NB4 (cell line): ENCODE measurements at places on chromosomes 1 and 21.

DNA sequence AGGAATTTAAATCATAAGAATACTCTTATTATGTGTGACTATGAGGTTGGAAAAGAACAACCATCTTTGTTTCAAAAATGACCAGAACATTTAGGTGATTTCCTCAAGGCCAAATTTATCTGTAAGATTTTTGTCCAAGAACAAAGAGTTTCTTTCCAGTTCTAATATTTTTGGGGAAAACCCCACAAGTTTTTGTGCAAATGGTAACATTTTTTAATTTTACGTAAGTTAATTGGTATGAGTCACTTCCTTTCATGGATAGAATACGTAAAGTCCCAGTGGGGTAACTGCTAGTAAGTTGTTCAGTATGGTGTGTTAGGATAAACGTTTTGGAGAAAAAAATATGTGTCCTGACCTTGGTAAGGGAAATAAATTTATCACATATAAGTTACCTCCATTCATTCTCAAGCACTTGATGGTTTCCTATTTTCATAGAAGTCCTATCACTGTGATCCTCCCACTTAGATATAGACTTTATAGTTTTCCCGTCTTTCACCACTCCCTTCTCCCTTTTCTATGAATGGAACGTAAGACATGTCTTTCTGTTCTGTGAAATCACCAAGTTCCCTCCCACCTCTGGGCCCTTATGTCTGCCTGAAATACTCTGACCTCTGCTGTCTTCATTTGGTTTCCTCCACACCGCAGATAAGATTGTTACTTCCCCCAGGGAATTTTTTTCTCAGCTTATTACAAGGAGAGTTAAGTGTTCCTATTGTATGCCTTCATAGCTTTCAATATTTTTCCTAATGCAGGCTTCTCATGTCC is 34.9 kb upstream of the TSNAX start:
- DNase-seq, result peak; percentile 84

- no peak for DNase-seq
Observed at GRCh38 chr1:241677201-241677600, 25.1 kb downstream of the WDR64 start.

GRCh38 chr1:109241841-109242345 is 7.4 kb upstream of the CELSR2 start:
- DNase-seq, result no peak

GRCh38 chr1:230085178-230085515 is 18.1 kb downstream of the GALNT2 start:
- no peak for DNase-seq

- DNase-seq, result no peak
Observed at GRCh38 chr1:165890684-165891083, 63.3 kb downstream of the UCK2 start.

DNA sequence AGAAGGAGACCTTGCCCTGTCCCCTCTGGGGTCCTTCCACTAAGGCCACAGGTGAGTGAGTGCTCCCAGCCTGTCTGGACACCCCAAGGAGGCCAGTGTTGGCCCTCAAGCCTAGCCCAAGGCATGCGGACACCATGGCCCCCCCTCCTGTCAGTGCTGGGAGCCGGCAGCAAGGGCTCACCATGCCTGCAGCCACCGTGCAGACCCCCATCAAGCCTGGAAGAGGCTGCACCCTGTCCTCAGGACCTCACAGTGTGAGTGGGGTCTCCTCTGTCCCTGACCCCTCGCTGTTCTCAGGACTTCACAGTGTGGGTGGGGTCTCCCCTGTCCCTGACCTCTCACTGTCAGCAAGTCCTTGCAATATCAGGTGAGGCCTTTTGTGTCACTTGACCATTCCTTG is 33.2 kb upstream of the PRSS38 start:
- DNase-seq, result no peak

DNA sequence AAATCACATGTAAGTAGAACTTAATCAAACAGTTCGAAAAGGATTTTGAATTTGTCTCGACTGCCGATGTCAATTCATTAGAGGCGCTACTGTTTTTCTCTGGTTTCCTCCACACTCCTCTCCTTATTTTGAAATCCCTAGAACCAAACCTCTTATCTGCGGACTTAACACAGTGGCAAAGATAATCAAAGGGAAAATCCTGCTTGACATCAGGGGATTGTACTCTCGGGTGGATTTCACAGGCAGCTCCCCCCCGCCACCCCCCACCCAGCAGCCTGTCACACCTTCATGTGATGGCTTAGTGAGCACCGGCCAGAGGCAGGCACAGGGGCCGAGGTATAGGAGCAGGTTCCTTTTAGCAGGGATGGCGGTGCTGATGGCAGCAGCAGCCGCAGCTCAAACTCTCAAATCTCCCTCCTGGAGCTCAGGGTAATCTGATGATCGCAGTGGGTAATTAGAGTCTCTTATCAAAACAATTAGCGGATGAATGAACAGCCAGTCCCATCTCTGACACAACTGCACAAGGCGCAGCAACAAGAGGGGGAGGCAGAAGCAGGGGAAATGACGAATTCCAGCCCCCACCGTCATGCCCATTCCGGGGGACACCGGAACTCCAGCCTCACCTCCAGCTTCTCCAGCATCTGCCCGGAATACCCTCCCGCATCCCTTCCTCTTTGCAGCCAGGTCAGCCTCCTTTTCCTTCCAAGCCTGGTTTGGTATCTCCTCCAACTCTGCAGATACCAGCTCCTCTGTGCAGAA is 80.3 kb downstream of the SSBP3 start:
- DNase-seq, result no peak

DNA sequence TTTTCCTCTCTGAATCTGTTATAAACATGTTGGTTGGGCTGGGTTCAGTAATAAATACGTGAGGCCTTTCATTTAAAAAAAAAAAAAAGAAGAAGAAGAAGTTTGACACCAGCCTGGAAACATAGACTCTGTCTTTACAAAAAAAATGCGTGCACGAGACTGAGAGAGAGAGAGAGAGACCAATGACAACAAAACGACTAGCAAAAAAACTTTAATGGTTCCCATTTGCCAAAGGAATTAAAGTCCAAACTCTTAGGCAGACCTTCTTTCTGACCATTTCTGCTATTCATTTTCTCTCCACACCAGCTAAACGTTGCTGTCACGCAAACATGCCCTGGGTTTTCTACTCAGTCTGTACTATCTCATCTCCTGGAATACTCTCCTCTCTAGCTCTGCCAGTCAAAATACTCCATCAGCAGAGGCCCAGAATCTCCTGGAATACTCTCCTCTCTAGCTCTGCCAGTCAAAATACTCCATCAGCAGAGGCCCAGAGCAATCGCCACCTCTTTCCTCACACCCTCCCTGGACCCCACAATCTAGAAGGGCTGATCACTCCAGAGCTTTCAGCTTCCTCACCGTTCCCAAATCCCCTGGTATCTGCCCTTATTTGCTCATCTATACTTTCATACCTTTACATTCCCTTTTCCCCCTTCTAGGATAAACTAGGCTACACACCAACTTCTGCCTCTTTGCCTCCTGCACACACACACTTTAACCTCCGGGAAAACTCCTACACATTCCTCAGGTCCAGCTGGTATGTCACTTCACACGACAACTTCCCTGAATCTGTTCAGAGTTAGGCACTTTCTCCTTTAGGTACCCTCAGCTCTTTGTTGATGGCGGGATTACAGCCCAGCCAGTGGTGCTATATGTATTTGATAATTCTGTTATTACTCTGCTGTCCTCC is 100.0 kb downstream of the CDC7 start:
- no peak for DNase-seq

DNA sequence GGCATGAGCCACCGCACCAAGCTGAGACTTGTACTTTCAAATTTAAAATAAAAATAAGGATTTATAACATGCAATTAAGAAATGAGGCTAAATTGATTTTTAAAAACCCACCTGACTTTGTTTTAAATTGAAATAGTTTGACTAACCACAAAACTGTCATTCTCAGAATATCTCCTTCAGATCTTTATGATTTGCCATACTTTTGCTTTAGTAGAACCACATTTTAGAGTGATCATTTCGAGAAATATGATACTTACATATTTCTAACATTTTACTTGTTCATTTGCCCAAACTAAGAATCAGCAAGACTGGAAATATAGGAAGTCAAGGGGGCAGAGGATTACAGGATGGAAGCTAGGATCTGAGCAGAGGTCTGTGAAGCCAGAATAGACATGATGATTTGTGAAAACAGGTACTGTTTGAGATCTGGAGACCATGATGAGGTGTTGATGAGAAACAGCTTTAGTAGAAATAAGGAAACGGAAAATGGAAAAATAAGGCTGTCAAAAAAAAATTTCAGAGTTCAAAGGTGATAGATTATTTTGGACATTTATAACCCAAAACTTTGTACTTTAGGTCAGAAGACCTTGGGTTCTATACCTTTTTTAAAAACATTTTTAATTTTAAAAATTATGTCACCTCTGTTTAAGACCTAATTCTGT is 44.8 kb downstream of the GIPC2 start:
- no peak for DNase-seq

- no peak for DNase-seq
Observed at GRCh38 chr1:187665483-187665882, 836.7 kb downstream of the PLA2G4A start.

DNA sequence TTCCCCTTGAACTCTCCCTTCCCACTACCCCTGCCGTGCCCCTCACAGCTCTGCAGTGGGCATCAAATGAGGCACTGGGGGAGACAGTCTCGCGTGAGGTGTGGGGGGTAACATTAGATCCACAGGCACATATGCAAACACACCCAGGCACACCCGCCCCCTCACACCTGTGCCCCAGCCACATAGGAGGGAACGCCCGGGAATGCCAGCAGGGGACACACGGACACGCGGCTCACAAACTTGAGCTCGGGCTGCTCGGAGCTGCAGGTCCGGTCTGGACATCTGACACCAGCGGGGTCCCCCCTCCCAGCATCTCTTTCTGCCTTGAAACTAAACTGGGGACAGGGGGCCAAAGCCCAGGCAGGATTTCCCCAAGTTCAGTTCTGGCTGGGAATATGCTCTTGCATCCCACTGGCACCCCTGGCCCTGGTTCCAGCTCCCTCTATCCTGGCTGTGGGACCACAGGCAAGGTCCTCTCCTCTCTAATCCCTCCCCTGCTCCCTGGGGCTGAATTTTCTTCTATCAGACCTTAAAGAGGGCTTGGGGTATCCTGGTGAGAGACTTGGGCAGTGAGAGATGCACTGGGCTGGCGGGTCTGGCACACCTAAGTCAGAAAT is 30.6 kb downstream of the CDCP2 start:
- no peak for DNase-seq

- peak; percentile 47 for DNase-seq
Observed at GRCh38 chr1:145846201-145846612, 777 bp downstream of the NUDT17 start.

DNA sequence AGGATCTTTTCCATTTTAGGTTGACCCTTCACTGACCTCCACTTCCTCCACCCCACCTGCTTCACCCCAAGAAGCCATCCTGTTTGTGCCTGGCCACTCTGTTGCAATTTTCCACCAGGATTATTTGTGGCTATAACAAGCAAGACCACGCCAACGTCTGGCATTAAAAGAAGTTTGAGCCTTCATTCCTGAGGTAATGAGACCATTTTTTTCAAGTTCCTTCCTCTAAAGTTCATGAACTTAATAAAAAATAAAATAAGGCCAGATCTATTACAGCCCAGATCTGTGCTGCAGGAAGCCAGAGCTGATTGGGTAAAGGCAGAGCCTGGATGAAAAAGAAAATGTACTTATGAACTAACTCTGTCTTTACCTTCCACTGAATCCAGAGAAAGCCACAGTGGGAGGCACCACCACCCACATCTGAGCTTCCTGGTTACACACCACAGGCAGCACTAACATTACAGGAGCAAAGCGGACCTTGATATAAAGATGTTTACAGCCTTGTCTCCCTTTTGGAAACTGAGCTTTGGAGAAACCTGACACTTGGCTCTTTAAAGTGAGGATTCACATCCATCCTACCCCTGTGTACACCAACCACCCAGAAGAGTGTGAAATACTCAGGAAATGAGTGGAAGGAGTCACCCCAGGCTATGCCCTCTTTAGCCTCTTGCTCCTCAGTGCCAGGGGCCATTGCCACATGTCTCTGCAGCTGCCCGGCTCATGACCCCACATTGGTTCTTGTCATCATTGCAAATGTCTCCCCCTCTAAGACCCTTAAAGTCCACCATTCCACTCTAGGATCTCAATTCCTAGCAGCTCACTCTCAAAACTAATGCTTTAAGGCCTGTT is 293.6 kb downstream of the PLPP3 start:
- no peak for DNase-seq

DNA sequence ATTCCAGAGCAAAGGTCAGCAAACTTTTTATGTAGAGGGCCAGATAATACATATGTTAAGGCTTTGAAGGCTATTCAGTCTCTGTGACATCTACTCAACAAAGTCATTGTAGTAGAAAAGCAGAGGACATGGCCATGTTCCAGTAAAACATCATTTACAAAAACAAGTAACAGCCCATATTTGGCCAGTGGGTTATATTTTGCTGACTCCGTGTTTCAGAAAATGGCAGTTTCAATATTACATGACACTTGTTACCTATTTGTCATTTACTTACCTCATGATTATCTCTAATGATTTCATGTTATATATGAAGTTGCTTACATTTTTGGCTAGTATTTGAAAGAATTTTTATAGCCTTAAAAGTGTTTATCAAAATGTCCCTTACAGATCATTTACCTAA is 117.4 kb upstream of the B3GALT2 start:
- no peak for DNase-seq

DNA sequence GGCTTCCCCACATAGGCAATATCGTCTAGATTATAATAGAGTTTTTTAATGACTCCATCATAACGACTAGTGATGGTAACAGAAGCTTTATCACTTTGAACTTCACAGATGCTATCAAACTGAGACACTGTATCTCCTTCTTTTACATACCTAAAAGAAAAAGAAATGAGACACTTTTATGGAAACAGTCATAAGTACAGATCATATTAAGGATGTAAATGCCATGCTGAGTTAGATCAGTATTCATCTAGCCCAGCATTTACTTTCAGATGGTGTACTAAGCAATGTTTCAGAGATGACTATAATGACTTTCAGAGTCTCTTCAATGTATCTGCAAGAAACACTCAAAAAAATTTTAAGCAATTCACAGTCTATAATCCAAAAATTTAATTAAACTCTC is 18.9 kb downstream of the DBT start:
- no peak for DNase-seq

DNA sequence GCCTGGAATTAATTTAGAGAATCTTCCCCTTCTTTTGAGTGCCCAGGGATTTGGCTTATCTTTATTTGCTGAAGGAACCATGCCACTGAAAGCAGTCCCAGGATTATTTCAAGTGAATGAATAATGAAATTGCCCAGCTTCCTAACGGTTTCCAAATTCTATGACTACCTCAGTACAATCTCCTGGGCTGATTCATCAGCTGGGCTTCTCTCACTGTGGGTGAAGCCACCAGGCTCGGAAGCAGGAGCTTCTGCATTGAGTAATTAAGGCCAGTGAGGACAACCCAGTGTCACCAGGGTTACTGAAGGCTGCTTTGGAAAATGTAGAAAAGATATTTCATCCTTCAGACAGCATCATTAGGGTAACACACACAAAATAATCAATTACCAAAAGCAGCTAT is 169.8 kb downstream of the DAB1 start:
- no peak for DNase-seq

DNA sequence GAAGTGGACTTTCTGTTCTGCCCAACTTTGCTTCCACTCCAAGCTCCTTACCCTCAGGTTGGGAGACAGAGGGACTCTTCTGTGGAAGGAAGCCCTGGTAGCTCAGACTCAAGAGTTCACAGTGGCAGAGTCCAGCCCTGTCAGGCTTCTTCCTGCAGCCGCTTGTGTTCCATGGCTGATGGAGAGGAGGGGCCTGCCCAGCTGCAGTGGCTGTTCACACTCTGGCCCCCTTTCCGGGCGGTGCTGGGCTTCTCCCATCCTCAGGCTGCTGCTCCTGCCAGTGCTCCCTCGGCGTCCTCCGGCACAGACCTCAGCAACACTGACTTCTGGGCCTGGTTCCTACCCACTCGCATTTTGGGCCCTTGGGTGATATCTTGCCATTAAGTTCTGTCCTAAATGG is 4.0 kb downstream of the KRTAP10-1 start:
- no peak for DNase-seq

GRCh38 chr21:45084121-45084520 is 9.7 kb downstream of the ADARB1 start:
- DNase-seq, result no peak
